Bronchial smooth muscle cell (primary cell): ENCODE measurements at places on chromosomes 7 and 10. TPM values are rescaled to one million over a fixed set of nuclear protein-coding genes. Genes with fewer than 3 reads are reported as not detected.

The ERVW-1 gene
- total RNA-seq = not detected in 2 replicates

The CNPY1 gene
- total RNA-seq = not detected in 2 replicates

The DYNC1I1 gene
- 0.17 and 0.47 TPM in 2 replicates for total RNA-seq

The SP4 gene
- 2.2 and 2.9 TPM in 2 replicates for total RNA-seq

The ABCC2 gene
- total RNA-seq = 0.47 and 0.60 TPM in 2 replicates

The VWDE gene
- total RNA-seq = under 0.01 and 0.16 TPM in 2 replicates

The CPA2 gene
- under 0.01 TPM in 1 of 2 replicates, not detected in the other for total RNA-seq

The GET4 gene
- total RNA-seq = 17.9 and 22.1 TPM in 2 replicates

The NYAP1 gene
- 2.0 and 2.4 TPM in 2 replicates for total RNA-seq

The HMX2 gene
- not detected in 2 replicates for total RNA-seq

The SORBS1 gene
- total RNA-seq = 0.09 and 0.16 TPM in 2 replicates

The FAM180A gene
- 14.7 and 20.2 TPM in 2 replicates for total RNA-seq

The OPALIN gene
- not detected in 2 replicates for total RNA-seq

The TMEM196 gene
- not detected in 2 replicates for total RNA-seq

The MRLN gene
- not detected in 2 replicates for total RNA-seq

The ZCWPW1 gene
- total RNA-seq = 2.1 and 2.7 TPM in 2 replicates

The CCDC3 gene
- 0.16 and 0.17 TPM in 2 replicates for total RNA-seq

The PTPN20 gene
- total RNA-seq = under 0.01 and 0.09 TPM in 2 replicates

The EPHA1 gene
- 0.09 and 0.16 TPM in 2 replicates for total RNA-seq

The TRIM73 gene
- total RNA-seq = 0.94 and 1.1 TPM in 2 replicates

The IFIT1B gene
- under 0.01 TPM in 1 of 2 replicates, not detected in the other for total RNA-seq

The HACD1 gene
- 5.8 and 20.6 TPM in 2 replicates for total RNA-seq

The AKR1E2 gene
- 3.8 and 9.3 TPM in 2 replicates for total RNA-seq

The ACHE gene
- total RNA-seq = under 0.01 and 0.17 TPM in 2 replicates

The AS3MT gene
- total RNA-seq = 4.7 and 8.1 TPM in 2 replicates

The PNLIPRP2 gene
- not detected in 2 replicates for total RNA-seq

The PRPS1L1 gene
- not detected in 2 replicates for total RNA-seq

The ATG9B gene
- total RNA-seq = under 0.01 TPM in 2 replicates
